ENCODE measurements at places on chromosomes 12 and 14.
A peak's percentile ranks its signal among the peaks of the same experiment; 100 is the strongest.

DNA sequence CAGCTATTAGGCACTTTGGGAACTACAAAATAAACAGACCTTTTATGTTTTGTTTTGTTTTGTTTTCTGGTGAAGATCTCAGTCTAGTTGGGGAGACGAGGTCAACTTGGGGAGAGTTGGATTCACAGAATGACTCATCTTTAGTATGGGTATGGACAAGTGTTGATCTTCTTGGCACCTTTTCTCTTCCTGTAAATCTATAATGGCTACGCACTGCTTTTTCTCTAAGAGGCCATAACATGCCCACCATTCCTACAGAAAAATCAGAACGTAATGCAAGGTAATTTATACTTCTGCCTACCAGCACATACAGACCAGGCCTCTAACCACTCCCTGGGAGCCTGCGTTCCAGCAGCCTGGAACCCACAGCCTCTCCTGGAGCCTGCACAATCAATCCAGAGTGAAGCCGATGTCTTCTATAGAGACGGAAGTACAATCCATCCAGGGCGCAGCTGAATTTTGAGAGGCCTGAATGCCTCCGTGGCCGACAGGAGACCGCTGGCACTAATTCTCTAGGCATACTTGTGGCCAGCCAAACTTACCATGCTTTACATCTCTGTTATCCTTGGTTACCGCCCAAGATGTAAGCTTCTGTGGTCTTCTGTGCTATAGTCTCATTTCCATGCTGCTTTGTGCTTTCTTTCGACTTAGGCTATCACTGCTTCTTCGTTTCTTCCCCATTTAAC is 717 bp downstream of the PPHLN1 start:
- DNase-seq: no peak

GRCh38 chr14:45094275-45094674 is 10.4 kb downstream of the PRPF39 start:
- no peak for DNase-seq

DNA sequence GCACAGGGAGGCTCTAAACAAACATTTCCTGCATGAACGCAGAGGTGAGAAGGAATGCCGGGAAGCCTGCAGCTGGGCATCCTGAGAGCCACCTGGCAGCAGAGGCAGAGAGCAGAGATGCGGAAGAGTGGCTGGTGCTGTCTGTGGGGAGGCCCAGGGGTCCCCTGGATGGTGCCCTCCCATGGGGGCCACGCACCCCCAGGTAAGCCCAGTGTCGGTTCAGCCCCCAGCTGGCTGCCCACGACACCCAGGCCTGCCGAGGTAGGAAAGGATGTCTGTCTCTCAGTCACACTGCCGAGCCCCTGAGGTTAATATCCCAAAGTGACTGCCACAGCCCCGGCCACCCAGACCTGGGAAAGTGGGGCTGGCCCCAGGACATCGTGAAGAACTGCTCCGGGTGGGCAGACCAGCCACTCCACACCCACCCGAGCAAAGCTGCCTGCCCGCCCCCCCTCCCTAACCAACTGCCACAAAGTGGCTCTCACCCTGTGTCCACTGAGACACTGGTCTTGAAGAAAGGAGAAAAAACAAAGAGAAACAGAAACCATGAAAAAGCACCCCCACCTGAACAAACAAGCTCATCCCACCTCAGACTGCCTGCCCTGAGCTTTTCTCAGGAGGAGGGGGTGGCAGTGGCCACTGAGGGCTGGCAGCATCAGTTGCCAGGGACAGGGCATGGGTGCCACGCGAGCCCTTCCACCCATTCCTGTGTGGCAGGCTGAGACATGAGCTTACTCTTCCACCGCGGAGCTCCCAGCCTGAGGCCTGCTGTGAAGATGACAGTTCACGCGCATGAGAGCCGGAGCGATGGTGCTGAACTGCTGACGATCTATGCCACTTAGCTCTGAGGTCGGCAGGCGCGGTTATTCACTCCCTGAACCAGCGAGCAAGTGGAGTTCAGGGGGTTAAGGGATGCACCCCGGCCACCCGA is 40.8 kb downstream of the CCDC88C start:
- DNase-seq: no peak

DNA sequence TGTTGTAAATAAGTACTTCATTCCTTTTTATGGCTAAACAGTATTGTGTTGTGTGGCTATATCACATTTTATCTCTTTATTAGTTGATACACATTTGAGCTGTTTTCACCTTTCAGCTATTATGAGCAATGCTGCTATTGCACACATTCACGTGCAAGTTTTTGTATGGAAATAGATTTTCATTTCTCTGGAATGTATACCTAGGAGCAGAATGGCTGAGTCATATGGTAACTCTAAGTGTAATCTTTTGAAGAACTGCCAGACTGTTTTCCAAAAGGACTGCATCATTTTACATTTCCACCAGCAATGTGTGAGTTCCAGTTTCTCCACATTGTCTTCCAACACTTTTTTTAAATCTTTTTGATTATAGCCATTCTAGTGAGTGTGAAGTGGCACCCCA is 134.0 kb downstream of the SRGAP1 start:
- DNase-seq: peak; percentile 75

- DNase-seq: no peak
These were observed 57.2 kb downstream of the RIN3 start for GRCh38 chr14:92570674-92571262.

GRCh38 chr12:69949311-69950002 is 124.4 kb downstream of the MYRFL start:
- DNase-seq: no peak

- no peak for DNase-seq
These were observed 2.4 kb downstream of the UNC119B start for GRCh38 chr12:120712610-120713009.

- DNase-seq: no peak
These were observed 9.5 kb downstream of the FRS2 start for GRCh38 chr12:69479675-69480074.

GRCh38 chr12:115953031-115953430 is 324.5 kb downstream of the MED13L start:
- no peak for DNase-seq

GRCh38 chr12:107780298-107780697 is 5.8 kb downstream of the ASCL4 start:
- no peak for DNase-seq

DNA sequence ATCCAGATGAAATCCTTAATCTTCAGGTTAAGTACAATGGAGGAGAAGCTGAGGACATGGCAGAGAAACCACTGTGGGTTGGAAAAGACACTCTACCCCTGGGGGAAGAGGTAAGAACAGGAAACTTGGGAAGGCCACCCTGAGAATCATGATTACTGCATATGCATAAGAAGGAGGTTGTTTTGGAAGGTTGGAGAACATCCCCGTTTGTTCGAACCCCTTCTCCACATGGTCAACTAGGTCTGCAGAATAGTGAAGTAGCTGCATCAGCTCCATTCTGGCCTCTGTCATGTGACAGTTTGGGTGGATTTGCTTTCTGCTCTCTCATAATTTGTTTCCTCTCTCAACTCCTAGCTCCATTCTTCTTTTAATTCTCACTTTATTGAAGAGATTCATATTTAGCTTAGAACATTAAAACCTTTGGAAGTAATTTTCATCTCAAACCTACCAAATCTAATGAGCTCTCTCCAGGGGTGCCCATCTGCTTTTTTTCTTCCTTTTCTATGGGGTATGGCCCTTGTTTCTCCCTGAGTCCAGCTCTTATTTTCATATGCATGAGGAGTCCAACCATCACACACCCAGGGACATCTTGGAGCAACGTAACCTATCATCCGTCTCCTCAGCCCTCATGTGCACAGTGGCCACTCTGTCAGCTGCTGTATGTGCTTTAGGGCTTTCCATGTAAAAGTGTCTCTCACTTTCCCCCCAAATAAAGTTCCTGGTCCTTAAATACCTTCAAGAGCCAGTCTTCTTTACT is 820.3 kb downstream of the TMEM121 start:
- DNase-seq: peak; percentile 3

DNA sequence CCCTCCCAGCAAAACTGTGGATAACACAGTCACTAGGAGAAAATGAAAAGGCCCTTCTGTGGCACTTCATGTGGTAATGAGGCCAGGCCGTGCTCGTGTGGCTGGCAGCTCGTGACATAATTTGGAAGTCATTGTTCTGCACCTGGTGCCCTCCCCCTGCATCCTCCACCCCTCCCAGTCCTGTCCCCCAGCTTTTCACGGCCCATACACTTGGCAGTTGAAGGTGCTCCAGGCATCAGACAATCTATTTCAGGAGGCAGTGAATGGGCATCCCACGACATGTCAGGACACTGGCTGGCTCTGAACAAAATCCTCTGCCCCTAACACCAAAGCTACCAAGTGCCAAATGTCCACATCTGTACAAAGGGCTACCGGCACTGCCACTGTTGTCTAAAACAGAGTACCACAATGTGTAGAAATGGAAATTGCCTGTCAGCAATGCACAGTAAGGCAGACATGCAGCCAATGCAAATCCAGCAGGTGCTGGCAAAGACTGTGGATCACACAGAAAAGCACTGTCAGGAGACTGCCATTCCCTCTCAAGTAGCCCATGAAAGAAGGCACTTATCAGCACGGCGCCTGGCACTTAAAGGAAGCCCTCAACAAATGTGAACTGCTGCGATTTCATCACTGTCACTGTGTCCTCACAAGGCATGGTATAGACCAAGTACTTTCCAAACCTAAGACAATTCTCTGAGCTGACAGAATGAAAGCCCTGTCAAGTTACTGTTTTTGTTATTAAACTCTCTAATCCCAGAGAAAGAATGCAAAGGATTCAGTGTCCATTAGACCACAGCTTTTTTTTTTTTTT is 39.1 kb downstream of the CORO1C start:
- DNase-seq: no peak

DNA sequence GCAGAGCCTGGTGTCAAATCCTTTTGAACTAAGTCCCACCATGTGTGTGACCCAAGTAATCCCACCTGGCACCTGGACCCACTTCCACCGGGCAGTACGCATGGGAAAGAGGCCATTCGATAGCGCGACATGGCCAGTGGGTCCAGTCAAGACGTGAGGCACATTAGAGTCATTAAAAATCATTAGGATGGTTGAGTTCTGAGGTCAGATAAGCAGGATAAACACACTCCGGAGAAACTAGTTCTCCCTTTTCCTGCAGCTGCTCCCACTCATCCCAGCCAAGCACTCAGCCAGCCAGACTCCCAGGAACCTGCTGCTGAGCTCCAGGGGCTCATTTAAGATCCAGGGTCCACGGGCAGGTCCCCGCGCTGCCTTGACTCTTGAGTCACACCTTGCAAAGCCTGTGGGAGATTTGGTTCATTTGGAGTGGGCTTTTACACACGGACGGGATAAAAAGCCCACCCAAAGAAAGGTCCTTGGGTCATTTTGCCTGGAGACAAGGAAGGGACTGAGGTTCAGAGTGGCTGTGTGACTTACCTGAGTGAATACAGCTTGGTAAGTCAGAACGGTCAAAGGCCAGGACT is 313.9 kb downstream of the BCL11B start:
- no peak for DNase-seq

DNA sequence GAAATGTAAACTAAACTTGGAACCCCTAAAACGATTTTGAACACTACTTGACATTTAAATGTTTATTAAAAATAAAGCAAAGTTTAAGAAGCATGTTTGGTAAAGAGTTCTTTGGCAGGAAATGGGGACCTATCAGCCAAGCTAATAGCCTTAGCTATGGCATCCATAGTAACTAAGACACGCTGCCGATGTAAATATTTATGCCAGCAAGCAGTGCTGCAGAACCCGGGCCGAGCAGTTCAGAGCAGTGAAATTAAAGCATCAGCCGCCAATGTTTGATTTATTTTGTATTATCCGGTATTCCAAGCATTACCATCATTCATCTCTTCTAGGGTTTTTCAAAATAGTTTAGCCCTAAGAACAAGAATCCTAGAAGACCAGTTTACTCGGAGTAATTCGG is 61.6 kb downstream of the PPP2R5C start:
- no peak for DNase-seq

DNA sequence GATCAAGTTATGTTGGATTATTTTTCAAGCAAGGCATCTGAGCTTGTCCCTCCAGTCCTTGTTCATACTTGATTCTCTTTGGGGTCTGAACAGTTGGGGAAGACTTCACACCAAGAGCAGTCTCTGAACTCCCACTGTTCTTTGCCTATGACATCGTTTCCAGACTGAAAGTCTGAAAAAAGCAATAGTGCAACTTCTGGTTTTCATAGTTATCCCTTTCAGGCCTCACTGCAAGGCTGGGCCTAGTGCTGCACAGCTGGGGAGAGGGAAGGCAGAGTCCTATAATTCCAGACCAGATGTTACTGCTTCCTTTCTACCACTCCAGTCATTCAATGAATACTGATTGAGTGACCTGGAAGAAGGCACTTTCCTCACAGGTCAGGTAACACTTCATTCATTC is 187.1 kb upstream of the CCND2 start:
- DNase-seq: no peak

DNA sequence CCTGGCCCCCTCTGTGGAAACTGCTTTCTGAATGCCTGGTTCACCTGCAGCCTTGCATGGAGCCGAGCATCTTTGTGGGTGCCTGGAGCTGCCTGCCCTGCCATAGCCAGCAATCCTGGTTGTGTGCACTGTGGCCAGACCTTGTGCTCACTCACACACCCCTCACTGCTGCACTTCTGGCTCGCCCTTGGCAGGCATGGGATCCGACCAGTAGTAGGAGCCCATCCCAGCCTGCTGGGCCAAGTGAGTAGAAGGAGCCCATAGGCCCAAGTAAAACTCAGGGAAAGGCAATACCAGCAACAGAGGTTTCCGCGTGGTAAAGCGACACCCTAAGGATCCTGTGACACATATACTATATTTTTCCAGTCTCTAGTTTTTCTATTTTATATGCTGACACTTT is 270.0 kb upstream of the NAV3 start:
- DNase-seq: no peak

Data from RCC 7860 (cell line).